Urinary bladder (tissue), 4 donors: ENCODE measurements at places on chromosomes 1 and 21. TPM values are rescaled to one million over a fixed set of nuclear protein-coding genes. Genes with fewer than 3 reads are reported as not detected.

Gene PDC
- total RNA-seq: not detected

Gene S100A13
- total RNA-seq: 35.6 TPM

Gene SMIM12
- 9.7 TPM for total RNA-seq

Gene GPR3
- 0.16 TPM for total RNA-seq

Gene KCNN3
- 16.6 TPM for total RNA-seq

Gene SPRR1A
- not detected for total RNA-seq

Gene GJB3
- 2.2 TPM for total RNA-seq

Gene EMC1
- 37.4 TPM for total RNA-seq
